Right lung (tissue), 10 donors: ENCODE measurements at places on chromosomes 13 and 19. TPM values are rescaled to one million over a fixed set of nuclear protein-coding genes. Genes with fewer than 3 reads are reported as not detected.

DNA sequence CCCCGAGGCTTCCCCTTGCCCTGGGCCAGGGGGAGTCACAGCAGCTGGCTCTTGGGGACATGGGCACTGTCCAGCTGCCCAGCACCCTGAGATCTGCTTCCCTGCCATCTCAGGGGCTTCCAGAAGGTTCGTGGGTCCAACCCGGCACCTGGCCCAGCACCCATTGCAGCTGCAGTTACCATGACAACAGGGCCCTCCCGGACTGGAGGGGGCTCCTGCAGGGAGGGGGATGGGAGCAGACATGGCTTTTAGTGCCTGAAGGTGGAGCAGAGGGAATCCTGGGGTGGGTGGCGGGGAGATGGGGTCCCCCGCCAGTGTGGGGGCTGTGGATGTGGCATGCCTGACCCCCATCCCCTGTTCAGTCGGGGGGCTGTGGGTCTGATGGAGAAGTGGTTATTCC lies 14.7 kb downstream of the PIN1 start:
- no peak for DNase-seq

DNA sequence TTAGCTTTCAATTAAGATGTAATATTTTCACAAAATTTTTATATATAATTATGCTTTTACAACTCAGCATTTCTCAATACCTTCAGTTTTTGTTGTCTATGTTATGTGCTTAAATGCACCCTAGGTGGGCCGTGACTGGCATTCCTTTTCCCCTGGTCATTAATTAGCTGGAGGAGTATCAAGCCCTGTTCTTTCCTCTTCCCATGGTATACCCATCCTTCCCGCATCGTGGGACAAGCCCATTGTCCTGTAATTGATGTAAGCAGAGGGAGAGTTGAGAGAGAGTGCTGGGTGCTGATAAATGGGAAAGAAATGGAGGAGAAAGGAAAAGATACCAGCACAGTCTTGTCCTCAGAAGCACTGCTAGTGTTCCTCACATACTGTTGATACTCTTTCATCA lies 591.7 kb downstream of the GPC6 start:
- no peak for DNase-seq

The HIF3A gene
- 112 TPM for polyA plus RNA-seq

- no peak for DNase-seq
Measured at GRCh38 chr19:43465468-43466120, at the start of gene LYPD3. TSS of gene LYPD3 (minus strand) at chr19:43465608. CDS start at chr19:43465571, 37 bp downstream.

DNA sequence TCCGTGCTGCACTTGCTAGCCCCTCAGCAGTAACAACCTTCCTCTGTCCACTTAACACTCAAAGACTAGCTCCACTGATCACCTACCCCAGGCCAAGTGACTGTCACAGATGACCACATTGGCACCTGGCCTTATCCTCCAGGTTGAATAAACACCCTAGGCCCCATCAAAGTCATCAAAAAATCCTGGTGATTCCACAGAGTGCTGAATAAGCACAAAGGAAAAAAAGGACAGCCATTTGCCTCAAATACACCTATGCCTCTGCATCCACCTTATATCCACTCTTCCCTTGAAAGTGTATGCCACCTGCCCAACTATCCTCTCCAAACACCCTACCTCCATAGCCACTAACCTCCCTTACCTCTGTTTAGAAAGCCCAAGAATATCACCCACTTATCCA lies 2.7 kb downstream of the ZNF154 start:
- DNase-seq, result no peak

GRCh38 chr13:97570442-97570841 lies 136.5 kb downstream of the RAP2A start:
- DNase-seq, result no peak

The BORA gene
- 11.0 TPM for polyA plus RNA-seq

The ZNF99 gene
- polyA plus RNA-seq, result 0.31 TPM

DNA sequence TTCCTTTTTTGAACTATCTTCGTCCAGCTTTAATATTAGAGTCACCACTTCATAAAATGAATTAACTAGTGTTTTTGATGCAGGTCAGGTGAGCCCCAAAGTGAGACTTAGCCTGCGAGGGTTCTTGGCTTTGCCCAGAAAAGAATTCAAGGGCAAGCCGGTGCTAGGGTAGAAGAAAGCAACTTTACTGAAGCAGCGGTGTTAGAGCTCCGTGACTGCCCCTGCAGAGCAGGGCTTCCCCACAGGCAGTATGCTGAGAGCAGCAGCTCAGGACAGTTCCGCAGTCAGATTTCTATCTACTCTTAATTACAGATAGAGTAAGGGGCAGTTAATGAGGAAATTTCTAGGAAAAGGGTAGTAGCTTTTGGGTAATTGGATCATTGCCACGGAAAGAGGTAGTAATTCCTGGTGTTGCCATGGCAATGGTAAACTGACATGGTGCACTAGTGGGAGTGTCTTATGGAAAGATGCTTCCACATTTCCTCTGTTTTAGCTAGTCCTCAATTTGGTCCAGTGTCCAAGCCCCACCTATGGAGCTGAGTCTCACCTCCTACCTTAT lies 432.2 kb upstream of the ZNF507 start:
- no peak for DNase-seq

The METTL21C gene
- polyA plus RNA-seq, result 1.5 TPM

GRCh38 chr13:21932996-21933395 lies 262.1 kb downstream of the FGF9 start:
- no peak for DNase-seq

DNA sequence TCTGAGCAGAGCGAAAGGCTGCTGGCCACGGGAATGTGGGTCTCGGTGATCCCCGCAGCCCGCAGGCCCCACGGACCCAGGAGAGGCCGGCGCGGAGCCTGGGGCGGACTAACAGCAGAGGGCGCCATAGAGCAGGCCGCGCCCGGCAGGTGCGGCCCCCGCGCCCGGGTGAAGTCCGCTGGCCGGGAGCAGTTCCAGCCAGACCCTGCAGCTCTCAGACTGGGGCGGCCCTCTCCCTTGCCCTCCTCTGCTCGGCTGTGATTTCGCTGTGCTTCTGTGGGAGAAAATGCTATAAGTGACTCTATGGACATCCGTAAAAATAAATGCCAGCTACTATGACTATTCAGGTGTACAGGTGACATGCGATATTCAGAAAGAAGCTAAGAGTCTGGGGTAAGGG lies 37.7 kb downstream of the GSX1 start:
- peak; percentile 30 for DNase-seq

The ZSCAN5C gene
- polyA plus RNA-seq, result not detected

DNA sequence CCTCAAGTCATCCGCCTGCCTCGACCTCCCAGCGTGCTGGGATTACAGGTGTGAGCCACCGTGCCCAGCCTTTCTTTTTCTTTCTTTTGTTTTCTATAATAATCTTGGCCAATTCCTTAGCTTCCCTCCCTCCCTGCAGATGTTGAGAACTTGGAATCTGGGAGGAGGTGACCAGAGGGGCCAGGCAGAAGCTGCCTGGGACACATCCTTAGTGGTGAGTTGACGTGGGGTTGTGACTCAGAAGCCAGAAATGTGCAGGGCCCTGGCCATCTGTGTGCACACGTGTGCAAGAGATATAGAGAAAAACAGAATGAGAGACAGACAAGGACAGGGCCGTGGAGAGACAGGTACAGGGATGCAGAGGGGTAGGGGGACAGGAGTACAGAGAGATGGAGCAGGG lies 154.3 kb downstream of the SIPA1L3 start:
- DNase-seq, result no peak

GRCh38 chr13:104086210-104086609 lies 1020.0 kb upstream of the SLC10A2 start:
- DNase-seq, result peak; percentile 13

The KLK15 gene
- not detected for polyA plus RNA-seq

GRCh38 chr13:45544520-45544919 lies 71.0 kb downstream of the ERICH6B start:
- DNase-seq, result no peak

The ZNF737 gene
- 23.2 TPM for polyA plus RNA-seq

The DENND1C gene
- 14.6 TPM for polyA plus RNA-seq

The CD37 gene
- polyA plus RNA-seq, result 44.1 TPM
